ELF-1 (cell line): ENCODE measurements at places on chromosomes 1 and 21.
A peak's percentile ranks its signal among the peaks of the same experiment; 100 is the strongest.

DNA sequence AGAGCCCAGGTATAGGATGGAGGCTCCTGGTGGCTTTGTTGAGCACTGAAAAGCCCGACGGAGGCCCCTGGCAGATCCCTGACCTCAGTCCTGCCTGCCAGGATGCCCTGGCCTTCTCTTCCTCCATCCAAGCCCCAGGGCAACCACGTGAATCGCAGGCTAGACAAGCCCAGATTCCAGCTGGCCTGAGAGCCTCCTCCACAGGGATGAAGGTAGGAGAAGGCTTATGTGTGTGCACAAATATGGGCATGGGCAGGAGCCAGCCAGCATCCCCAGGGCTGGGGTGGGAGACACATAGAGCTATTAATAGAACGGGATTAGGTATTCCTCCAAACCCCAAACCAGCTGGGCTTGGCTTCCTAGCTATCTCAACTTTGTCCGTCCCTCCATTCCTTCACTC lies 4.0 kb upstream of the EXTL1 start:
- no peak for DNase-seq

DNA sequence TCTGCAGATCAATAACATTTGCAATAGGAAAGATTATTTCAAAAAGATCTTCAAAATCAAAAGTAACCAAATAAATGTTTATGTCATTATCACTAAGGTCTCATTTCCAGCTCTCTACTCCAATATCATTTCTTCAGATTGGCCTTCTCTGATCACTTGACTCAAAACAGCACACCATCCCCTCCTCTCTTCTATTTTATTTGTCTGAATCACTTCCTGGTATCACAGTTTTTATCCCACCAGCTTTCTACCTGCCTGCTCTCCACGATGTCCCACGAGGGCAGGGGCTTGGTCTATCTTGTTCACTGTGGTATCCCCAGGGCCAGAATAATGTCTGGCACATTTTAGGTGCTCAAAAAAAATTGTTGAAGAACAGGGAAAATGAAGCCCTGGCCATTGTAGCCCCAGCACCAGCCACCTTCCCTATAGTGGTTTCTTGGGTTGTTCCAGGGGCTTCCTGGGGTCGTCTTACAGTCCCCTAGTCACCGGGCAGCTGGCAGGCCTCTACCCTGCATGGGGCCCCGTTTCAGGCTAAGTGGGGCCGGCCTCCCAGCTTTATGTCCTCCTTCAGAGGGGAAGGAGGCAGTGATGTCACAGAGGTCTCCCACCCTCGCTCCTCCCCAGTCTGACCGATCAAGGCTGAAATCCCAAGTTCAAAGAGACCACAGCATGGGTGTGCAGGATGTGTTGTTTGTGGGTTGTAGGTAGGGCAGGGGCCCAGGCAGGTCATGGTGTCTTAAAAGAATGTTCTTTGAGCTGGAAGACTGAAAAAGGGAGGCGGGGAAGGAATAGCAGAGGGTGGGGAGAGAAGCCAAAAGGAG lies 3.5 kb upstream of the PADI1 start:
- DNase-seq, result no peak

DNA sequence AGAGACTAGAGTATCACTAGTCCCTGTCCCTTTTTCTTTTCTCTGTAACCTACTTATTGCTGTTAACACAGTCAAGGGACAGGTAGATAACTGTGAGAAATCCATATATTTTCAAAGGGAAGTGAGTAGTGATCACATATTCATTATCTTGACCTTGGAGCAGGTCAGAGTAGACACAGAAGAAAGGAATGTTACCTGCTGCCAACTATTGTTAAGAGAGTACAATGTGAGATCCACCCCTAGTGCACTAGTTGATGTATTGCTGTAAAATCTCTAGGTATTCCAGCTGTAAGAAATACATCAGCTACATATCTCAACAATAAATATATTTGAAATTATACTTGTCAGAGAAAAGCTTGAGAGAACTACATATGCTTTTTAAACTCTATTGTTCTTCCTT lies 68.7 kb upstream of the ADGRL2 start:
- DNase-seq, result no peak

DNA sequence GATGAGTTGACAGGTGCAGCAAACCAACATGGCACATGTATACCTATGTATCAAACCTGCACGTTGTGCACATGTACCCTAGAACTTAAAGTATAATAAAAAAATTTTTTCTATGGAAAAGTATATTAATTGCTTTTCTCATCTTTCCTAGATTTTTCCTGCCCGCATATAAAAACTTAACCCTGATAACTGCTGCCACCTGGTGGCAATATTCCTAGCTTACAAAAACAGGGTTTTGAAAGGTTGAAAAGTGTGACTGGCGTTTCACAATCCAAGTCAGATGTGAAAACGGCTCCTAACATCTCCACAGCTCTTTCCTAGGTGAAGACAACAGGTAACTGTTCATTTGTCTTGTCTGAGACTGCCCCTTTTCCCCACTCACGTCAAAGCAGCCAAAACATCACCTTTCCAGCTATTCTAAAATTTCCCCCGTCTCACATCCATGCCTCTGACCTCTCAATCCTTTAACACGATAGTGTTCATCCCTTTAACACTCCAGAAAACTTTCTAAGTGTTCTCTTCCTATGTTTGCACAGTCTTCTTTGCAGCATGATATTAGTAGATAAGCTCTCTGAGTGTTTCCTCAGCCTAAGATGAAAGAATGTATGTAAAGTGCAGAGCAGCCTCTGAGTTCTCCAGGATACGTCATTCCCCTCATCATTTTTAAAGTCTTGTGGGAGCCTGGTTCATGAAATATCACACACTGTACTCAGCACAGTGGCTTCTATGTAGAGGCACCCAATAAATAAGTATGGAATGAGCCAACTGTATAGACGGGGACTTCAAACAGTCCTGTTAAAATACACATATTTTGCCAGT lies 27.5 kb downstream of the OVGP1 start:
- DNase-seq, result peak; percentile 32

DNA sequence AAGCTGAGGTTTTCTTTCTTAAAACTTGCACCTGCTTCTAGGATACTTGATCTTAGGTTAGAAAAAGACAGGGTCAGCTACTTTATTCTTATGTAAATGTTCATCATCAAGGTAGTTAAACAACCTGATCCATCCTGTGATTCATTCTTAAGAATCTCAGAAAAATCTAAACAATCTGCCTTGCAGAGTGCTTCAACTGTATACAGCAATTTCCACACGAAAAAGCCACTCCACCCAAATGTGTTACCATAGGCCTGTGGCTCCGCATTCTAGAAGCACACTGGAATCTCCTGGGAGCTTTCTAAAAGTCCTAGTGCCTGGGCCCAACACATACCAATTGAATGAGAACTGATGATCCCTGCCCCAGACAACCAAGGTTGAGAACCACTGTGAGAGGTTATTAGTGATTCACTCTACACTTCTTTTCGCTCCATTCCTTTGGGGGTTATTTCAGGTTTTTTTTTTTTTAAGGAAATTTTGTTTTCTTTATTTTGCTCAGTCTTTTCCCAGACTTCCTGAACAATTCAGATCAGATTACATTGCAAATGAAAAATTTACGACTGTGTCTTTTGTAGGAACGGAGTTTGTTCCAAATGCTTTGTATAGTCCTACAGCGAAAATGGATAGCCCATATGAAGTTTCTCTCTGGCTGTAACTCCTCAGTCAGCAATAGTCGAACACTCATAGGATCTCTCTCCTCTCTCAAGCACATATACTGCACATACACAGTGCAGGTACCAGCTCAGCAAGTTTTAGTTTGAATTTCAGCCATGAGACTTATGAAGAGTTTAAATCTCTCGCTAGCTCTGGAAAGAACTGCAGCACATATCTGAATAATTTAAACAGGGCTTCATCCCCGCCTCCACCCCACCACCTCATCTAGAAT lies 16.1 kb downstream of the SMYD2 start:
- peak; percentile 51 for DNase-seq

DNA sequence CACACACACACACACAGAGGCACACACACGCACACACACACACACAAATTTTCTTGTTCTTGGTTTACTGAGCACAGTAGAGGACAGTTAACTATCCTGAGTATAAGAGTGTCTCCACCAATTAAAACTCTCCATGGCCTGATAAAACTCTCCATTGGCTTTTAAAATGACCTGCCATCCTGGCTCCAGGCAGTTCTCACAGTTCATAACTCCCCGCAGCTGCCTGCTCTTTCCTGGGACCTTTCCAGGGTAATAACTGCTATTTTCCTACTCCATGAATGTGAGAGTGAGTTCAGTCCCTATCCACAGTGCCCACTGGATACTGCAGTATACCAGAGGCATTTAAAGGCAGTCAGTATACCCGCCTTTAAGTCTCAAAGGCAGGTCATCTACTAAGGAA lies 351.5 kb downstream of the PLPP3 start:
- no peak for DNase-seq

DNA sequence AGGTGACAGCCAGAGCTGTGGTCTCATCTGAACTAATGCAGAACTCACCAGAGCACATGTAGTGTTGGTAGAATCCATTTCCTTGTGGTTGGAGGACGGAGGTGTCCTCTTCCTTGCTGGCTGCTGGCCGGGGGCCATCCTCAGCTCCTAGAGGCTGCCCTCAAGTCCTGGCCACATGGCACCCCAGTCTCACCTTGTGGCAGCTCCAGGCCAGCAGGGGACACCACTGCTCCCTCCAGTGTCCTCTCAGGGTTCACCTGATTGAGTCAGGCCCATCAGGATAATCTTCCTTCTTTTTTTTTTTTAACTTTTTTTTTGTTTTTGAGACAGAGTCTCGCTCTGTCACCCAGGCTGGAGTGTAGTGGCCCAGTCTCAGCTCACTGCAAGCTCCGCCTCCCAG lies 2.9 kb downstream of the KCNE1 start:
- DNase-seq, result no peak

- no peak for DNase-seq
Observed at GRCh38 chr1:11198851-11199594, 9.9 kb downstream of the ANGPTL7 start.

DNA sequence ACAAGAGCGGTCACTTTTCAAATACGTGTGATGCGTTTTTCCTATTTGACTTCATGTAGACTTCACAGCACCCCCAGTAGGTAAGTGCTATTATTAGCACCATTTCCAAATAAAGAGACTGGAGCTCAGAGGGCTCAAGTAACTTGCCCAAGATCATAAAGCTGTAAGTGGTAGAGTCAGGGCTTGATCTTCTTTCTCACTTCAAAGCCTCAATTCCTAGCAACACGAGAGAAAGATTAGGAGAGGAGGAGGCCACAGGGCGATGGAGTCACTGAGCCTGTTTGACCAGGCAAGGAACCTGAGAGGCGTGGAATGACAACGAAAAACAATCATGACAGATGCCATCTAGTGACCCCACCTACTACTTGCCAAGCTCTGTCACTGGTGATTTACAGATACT lies 181.0 kb downstream of the FOXD2 start:
- peak; percentile 62 for DNase-seq
